ENCODE measurements at places on chromosomes 6 and 20.
A peak's percentile ranks its signal among the peaks of the same experiment; 100 is the strongest.

GRCh38 chr20:23125159-23125558 lies 39.0 kb upstream of the CD93 start:
- no peak for DNase-seq

GRCh38 chr20:57656821-57657534 lies 36.8 kb upstream of the ZBP1 start:
- DNase-seq: no peak

DNA sequence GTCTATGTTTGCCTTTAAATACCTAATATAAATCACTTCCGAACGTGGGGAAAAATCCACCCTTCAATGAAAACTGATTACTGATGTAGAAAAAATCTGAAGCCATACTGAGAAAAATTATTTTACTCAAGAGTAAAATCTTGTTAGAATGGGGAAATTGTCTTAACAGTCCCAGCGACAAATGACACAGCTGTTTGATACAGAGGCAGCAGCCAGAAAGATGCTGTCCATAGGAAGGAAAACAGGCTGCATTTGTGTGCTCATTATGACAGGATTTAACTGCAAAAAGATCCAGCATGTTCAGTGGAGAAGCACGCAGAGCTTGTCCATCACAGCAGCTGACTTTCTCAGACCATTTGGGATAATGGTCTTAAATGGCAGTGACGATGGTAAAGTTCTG lies 443.0 kb downstream of the TFAP2B start:
- no peak for DNase-seq

GRCh38 chr20:23776067-23776771 lies 25.5 kb upstream of the CST1 start:
- DNase-seq: no peak

GRCh38 chr20:60634491-60635172 lies 617.4 kb upstream of the CDH4 start:
- DNase-seq: no peak

GRCh38 chr20:32607727-32608663 lies 22.9 kb upstream of the NOL4L start:
- DNase-seq: no peak

- no peak for DNase-seq
Measured at GRCh38 chr6:100096341-100096740, 102.3 kb upstream of the MCHR2 start.

DNA sequence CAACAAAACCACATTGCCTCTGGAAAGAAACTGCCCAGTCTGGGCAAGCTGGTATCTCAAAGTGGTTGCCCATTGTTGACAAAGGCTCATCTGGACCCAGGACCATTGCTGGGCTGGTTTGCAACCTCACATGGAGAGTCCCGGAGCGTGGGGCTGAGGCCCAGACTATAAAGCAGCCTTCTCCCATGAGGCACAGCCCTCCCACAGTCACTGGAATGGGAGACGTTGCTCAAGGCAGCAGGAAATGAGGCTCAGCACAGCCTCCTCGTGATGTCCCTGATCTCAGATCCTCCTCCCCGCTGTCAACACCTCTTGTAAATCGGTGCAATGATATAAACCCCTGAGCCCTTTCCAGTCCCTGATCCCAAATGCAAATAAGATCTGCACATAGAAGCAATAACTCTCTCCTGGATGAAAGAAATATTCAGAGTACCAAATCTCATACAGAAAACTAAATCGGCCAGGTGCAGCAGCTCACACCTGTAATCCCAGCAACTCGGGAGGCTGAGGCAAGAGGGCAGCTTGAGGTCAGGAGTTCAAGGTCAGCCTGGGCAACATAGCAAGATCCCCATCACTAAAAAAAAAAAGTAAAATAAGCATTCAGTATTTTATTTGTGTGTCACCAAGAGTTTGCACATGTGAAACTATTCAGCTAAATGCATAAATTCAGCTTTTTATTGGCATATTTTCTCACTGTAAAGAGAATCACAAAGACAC lies 103.0 kb upstream of the RREB1 start:
- DNase-seq: no peak

GRCh38 chr6:165110860-165111259 lies 198.5 kb downstream of the C6orf118 start:
- no peak for DNase-seq

DNA sequence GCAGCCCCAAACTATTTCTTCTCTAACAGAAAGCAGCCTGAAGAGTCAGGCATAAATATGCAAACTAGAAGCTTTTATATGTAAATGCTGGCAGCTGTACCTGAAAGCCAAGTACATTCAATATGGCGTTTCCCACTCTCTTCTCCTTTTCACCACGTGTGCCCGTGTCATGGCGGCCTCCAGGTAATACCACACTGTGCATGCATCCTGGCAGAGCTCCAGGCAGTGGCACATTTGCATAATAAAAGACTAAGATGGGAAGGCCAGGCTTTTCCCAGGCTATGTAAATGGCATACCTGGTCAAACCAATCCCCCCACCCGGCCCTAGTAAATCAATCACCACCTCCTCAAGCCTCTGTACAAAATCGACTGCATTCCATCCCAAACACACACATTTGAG lies 120.6 kb downstream of the MMUT start:
- no peak for DNase-seq

GRCh38 chr6:37766717-37767116 lies 52.8 kb upstream of the ZFAND3 start:
- DNase-seq: no peak

GRCh38 chr6:2909718-2910117 lies 6.6 kb upstream of the SERPINB9 start:
- no peak for DNase-seq

- DNase-seq: no peak
Measured at GRCh38 chr6:67352717-67353116, 1282.4 kb upstream of the ADGRB3 start.

- DNase-seq: peak; percentile 23
Measured at GRCh38 chr6:90083891-90084290, 189.6 kb downstream of the GJA10 start.

DNA sequence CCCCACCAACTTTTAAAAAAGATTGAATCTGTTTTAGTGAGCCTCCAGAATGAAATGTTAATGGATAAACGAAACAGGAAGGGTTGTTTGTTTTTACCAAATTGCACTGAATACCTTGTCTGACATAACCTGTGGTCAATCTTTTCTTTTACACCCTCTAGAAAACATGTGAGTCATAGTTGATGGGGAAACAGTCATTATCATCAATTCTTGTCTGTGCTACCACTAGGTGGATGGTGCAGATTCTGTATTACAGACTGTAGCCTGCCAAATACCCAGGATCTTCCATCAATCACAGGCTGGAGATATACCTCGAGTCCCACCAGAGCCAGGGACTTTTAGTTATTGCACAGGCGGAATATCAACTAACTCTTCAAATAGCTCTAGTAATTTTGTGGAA lies 29.5 kb upstream of the PKIB start:
- DNase-seq: no peak

GRCh38 chr6:83767033-83767432 lies 58.1 kb upstream of the SNAP91 start:
- DNase-seq: no peak

DNA sequence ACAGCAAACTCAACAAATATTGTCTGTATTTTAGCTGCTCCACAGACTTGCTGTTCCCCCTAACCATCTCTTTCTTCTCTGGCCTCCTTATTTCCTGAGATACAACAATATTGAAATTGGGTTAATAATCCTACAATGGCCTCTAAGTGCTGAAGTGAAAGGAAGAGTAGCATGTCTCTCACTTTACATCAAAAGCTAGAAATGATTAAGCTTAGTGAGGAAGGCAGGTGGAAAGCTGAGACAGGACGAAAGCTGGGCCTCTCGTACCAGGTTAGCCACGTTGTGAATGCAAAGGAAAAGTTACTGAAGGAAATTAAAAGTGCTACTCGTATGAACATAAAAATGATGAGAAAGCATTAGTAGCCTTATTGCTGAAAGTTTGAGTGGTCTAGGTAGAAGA lies 63.8 kb downstream of the ELOVL5 start:
- DNase-seq: no peak

GRCh38 chr6:79543411-79543810 lies 6.2 kb upstream of the LCA5 start:
- DNase-seq: no peak

- no peak for DNase-seq
Measured at GRCh38 chr6:48113130-48113529, 2.1 kb upstream of the PTCHD4 start.

- no peak for DNase-seq
Measured at GRCh38 chr6:6683969-6684833, 95.7 kb downstream of the LY86 start.

DNA sequence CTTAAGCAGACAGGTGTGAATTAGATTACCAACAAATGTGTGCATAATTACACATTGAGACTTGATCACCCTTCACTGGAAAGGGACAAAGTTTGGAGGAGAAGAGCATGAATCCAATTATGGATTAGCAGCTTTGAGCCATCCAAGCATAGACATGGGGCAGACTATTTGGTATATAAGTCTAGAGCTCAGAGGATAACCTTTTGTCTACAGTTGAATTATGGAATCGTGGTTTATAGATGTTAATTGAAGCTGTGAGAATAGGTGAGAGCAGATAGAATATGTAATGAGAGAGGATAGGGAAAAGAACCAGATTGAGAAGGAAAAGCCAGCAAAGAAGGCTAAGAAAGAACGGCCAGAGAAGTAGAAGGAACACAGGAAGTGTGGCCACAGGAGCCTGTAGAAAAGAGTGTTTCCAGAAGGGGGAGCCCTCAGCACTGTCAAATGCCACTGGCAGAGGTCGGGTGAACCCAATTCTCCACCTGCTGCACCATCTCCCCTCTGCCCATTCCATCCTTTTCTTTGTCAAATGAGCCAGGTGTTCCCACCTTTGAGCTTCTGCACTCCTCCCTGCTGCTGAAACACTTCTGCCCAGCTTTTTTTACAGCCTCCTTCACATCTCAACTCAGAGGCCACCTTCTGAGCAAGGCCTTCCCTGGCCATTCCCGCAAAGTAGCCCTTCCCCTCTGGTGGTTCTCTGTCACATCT lies 7.3 kb downstream of the DNTTIP1 start:
- DNase-seq: peak; percentile 25

DNA sequence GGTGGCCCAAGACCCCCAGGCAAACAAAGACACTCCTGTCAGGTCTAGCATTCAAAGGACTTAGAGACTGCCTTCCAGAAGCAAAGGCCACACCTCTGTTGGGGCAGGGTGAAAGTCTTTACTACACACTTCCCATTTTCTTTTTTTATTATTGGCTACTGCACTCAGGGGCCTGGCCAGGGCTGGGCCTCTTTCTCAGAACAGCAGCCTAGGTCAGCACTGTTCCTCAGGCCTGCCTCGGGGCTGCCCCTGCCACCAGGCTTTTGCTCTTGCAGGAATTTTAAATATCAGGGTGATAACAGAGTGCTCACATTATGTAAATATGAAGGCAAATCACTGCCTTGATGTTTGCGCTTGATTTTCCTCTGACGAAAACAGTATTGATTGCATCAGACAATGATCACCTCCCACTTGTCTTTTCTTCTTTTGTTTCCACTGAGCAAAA lies 18.5 kb downstream of the GSTA4 start:
- no peak for DNase-seq

- DNase-seq: no peak
Measured at GRCh38 chr6:6695625-6696276, 107.2 kb downstream of the LY86 start.

GRCh38 chr6:16619777-16620176 lies 141.5 kb downstream of the ATXN1 start:
- no peak for DNase-seq

- no peak for DNase-seq
Measured at GRCh38 chr6:160110586-160111123, 11.0 kb upstream of the SLC22A1 start.

- DNase-seq: no peak
Measured at GRCh38 chr6:1735239-1735803, 125.6 kb downstream of the FOXC1 start.

DNA sequence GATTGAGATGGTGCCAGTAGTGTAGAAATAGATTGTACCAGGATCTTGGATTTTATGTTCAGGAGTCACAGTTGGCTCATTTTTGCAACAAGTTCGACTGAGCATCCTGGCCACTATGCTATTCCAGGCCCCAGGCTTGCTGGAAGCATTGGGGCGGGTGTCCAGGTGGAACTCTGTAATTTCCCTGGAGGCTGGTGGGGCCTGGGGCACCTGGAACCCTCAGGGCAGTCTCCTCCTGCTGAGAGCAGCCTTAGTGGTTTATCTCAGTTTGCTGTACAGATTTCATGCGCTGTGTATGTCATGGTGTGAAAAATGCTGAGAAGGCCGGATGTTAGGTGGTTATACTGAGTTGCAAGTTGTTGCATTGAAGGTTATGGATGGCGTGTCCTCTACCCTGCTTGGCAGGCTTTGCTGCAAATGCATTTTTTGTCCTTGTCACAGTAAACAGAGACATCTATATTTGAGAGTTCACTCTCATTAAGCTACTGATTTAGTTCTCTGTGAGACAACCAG lies 135.1 kb upstream of the MYLIP start:
- no peak for DNase-seq

DNA sequence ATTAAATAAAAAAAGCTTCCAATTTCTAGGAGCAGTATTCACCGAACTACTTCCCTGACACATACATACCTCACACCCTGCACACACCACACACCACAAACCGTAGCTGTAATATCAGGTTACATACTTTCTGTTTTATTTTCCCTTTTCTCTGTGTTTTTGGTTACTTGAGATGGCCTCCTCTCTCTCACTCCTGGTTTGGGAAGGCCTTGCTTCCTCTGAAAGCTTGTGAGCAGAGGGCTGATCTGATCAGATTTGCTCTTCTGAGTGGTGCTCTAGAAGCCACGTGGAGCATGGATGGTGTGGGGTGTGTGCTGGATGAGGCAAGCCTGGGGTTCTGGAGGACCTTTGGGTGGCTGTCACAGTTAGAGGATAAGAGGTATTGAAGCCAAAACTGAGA lies 20.9 kb downstream of the UTRN start:
- no peak for DNase-seq

- no peak for DNase-seq
Measured at GRCh38 chr6:80480421-80481157, 374.1 kb downstream of the BCKDHB start.

DNA sequence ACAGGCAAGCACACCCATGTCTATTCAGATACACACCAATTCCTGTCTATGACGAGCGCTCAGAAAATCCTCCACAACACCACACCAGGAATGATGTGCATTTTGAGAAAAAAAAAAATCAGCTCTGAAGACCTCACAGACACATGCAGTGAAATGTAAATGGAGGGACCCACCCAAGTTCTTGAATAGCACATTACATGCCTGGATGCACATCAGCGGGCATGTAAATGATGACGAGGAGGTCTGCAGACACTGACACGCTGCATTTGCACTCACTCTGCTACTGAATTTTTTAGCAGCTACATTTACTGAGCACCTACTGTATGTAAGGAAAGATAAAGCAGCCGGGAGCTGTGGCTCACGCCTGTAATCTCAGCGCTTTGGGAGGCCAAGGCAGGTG lies 14.7 kb downstream of the NRSN2 start:
- DNase-seq: no peak

Measured in activated naive CD8-positive, alpha-beta T cell treated with anti-CD3 and anti-CD28 coated beads, Interleukin-2, amount 50 U/mL, for 16 hours (primary cell).